NCI-H1930 (cell line): ENCODE measurements at places on chromosomes 2 and 18.
A peak's percentile ranks its signal among the peaks of the same experiment; 100 is the strongest.

DNA sequence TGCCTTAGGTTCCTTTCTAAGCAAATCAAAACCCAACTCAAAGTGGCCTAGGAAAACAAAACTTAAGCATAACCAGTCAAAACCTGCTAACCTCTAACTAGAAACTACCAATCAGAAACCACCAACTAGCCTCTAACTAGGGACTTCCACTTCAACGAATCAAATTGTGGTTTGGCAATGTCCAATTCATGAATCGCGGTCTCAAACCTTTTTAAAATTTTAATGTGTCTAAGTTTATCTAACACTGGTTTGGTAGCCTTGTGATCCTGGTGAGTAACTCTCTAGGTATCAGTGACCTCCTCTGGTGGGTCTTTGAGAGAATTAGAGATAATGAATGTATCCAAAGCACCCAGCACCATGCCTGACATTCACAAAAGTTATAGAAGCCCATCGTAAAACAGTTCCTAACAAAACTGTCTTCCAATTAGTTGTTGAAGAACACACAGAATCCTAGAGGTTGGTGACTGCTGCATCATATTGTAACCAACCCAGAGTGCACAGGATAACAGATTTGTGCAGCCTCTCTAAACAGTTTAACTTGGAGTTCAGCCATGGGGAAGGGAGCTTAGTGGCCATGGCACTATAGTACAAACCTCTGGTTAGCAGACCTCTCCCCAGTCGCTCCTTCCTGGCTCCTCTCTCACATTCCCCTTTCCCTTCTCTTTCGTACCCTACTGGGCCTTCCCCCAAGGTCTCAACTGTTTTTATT, 45.2 kb upstream of the B3GNT2 start:
- no peak for DNase-seq

- DNase-seq = no peak
Measured at GRCh38 chr2:25905126-25905525, 26.8 kb upstream of the ASXL2 start.

DNA sequence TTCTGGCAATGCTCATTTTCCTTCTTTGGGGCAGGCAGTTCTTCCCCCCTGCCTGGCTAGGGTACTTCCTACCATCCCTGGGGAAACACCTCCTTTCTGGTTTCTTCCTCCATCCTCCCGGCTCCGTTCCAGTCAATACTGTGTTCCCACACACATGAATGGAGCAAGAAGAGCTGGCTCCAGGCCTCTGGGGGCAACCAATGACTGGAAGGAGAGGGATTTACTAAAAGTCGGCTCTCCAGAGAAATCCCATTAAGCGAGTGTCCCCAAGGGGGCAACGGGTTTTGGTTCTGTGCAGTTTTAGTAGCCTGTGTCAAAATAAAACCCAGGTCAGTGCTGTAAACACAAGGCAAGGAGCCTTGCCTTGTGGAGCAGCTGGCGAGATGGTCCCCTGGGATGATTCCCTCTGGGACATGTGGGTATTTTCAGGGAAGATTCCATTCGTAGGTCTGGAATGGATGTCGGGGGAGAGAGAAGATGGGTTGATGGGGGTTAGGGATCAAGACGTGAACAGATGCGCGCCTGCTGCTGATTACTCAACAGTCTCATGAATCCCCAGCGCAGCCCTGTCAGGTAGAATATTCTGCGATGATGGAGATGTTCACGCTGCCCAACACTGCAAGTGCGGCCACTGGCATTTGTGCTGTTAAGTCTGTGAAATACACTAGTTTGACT, 32.0 kb downstream of the EMILIN2 start:
- DNase-seq = no peak

DNA sequence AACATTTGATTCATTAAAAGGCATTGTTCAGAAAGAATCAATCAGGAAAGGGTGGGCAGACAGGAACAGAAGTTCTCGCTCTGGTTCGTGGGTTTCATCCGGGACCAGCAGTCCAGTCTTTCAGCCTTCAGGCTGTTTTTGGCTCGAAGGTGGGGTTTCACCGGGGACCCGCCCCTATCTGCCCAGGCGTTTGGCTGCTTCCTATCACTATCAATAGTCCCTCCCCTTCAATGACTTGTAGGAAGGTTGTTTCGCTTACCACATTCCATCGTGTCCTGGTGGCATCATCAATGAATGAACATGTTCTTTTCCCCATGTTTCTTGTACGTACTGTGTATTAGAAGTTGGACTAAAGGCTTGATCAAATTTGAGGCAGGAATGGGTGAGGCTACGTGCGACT, 130.3 kb downstream of the NEDD4L start:
- no peak for DNase-seq

GRCh38 chr2:5825686-5826085, 133.5 kb downstream of the SOX11 start:
- DNase-seq = no peak

DNA sequence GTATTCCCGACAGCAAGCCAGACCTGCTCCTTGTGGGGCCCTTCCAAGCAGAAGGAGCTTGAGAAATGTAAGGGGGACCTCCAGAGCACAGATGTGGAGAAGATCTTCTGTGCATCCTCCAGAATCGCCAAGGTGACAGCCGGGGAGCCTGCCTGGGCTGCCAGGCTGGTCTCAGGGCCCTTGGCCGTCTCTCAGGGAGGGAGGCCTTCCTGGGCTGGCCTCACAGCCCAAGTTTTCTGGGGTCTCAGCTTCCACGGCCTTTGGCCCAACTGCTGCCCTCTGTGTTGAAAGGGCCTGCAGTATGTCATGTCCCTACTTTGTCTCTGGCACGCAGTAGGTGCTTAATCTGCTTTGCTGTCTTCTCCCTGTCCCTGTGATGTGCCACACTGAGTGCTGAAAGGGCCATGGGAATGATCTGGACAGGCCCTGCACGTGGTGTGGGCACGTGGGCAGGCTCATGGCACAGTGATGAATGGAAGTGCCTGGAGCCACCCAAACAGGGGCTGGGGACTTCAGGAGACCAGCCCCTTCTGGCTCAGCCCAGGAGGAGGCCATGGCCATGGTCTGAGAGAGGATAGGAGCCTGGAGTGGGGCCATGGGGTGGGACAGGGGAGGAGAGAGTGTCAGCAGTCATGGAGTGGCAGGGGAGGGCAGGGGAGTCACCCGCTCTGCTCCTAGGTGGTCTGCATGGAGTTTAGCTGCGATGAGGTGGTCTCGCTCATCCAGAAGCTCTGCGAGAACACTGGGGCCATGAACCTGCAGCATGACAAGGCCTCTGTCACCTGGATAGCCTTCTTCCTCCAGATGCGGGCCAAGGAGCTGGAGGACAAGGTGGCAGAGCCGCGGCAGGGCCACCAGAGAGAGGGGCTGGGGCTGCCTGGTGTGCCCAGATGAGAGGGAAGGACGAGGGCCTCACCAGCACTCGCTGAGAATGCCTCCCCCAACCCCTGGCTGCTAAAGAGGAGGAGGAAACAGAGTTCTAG, 35.4 kb downstream of the HJURP start:
- no peak for DNase-seq

GRCh38 chr2:153474876-153475435, 3.6 kb downstream of the RPRM start:
- no peak for DNase-seq

DNA sequence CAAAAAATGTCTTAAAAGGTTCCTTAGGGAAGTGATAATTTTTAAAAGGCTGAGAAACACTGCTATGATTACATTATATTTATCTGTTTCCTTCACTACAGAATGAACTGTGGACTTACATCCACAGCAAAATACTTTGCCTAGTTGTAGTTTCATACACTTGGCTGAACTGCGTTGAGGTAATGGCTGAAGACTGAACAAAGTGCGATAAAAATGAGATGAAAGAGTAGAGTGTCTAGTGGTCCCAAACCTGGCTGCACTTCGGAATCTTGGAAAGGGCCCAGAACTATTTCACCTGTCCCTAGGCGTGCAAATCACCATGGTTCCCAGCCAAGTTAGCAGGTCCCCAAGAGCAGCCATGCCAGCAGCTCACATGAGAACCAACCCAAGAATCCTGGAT, 18.2 kb upstream of the IHH start:
- no peak for DNase-seq

- DNase-seq = no peak
Measured at GRCh38 chr2:18413676-18414396, 146.6 kb downstream of the RDH14 start.

DNA sequence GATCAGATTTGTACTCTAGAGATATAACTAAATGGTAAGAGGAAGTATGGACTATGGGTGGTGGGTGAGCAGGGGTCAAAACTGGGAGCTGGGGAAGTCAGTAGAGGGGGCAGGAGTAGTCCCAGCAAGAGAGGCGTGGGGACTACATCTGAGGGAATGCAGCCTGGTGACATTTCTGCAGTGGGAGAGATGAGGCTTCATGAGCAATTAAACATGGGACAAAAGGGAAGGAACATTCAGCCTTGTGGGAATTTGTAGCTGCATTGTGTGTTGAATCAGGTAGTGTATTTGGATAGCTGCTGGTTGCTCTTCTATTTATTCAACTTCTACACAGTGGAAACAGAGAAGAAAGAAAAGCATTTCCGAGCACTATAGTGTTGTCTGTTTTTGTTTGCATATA, 3.6 kb downstream of the CNOT11 start:
- DNase-seq = no peak

DNA sequence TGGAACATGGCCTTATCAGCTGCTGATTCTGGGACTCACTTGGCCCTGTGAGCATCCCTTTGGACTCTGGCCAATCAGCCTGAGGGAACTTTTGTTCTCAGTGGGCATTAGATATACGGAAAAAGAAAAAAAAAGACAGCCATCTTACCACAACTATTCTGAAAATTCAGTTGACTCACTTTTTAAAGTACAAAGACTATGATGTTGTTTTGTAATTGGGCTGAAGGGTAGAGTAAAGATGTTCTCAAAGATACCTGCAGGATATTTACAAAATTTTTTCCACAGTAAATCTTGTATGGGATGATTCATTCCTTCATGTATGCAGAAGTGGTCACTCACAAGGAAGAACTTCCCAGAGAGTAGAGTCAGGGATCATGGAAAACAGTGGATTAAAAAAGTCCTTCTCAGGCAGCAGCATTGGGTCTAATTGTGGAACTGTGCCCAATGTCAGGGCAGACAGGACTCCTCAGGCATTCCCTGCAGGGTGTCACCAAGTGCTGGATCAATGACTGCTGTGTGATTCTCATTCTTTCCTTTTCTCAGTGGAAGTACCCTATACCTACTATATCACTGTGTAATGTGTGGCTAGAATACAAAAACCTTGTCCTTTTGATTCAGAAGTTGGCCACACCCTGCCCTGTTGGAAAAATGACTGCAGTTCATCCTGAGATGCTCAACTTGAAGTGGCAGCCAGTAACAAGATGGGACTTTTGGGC, 35.4 kb downstream of the SULT1C4 start:
- no peak for DNase-seq

GRCh38 chr2:69997015-69997830, 35.8 kb upstream of the ASPRV1 start:
- DNase-seq = no peak

- DNase-seq = peak; percentile 27
Measured at GRCh38 chr18:63119647-63120046, 199.9 kb downstream of the BCL2 start.

- DNase-seq = peak; percentile 69
Measured at GRCh38 chr2:99881901-99882591, 260.3 kb downstream of the AFF3 start.

- no peak for DNase-seq
Measured at GRCh38 chr2:118032169-118033013, 18.5 kb upstream of the CCDC93 start.

DNA sequence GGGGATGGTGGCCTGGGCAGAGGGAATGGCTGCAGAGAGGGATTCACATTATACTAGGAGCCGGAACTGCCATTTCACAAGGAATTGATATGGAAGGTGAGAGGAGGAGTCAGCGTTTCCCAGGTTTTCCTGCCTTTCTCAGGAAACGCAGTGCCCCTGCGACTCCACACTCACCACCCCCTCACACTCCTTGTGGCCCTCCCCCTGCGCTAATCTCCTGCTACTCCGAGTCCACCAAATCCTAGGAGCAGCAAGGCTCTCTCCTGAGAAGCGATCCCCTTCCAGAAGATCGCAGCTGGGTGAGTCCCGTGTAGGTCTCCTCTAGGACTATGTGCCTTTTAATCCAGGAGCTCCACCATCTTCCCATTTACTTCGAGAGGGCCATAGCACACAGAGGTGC, 140.6 kb downstream of the VAPA start:
- DNase-seq = no peak

DNA sequence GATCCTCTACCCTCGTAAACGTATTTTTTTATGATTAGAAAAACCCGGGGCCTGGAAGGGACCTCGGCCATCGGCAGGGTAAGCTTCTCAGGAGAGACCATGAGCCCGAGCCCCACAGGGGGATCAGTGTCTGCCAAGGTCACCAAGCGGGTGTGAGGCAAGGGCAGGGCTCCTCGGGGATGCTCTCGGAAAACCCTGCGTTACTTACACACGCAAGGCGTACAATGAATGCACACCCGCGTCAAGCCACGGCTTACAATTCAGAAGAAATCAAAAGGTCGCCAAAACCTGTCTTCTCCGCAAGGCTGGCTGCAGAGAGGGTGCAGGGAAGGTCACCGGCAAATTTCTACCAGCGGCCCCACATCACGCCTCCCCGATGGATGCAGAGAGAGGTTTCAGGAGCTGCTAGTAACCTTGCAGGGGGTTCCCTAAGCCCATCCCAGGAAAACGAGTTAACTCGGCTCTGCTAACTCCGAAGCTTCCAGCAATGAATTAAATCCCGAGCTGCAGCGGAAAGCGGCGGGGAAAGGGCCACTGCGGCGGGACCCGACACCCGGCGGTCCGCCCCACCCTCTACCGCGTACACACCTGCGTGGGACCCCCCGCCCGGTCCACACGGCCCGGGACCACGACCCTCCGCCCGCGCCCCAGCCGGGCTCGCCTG, 638 bp downstream of the ST3GAL5 start:
- DNase-seq = no peak

DNA sequence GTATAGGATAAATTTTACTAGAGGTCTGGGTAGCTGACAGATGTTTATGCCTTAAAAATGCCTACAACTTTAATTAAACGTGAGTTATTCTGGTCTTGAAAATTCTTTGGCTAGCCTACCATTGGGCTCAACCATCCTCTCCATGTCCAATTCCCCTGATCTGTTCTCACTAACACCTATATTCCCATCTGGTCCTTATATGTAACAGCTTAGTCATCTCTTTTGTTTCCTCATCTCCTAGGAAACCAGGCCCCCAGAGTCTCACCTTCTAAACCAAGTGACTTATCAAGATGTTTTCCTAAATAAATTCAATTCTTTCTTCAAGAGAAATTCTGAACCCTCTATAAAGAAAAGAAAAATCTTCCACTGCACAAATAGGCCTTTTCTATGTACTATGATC, 148.5 kb downstream of the TTC32 start:
- no peak for DNase-seq

GRCh38 chr2:86584151-86584913, 21.1 kb upstream of the CHMP3 start:
- DNase-seq = no peak

- DNase-seq = no peak
Measured at GRCh38 chr2:60476206-60476954, 77.1 kb downstream of the BCL11A start.

GRCh38 chr2:107036293-107036692, 150.3 kb upstream of the ST6GAL2 start:
- DNase-seq = no peak
